ENCODE measurements at places on chromosomes 16 and 17. TPM values are rescaled to one million over a fixed set of nuclear protein-coding genes. Genes with fewer than 3 reads are reported as not detected.
A peak's percentile ranks its signal among the peaks of the same experiment; 100 is the strongest.

DNA sequence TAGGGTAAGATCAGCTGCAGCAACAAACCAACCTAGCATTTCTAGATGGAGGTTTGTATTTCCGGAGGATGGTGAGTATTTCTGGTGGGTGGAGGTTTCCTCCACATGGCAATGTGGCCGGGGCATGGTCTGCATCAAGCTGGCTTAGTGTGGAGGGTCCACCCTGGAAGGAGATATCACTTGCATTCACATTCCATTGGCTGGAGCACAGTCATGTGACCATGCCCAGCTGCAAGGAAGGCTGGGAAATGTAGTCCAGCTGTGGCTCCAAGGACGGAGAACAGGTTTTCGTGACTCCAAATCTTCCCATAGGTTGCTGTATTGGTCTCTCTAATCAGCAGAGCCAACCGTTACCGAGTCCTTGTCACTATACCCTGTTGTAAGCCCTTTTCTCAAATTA is 68.7 kb downstream of the RAI1 start:
- peak; percentile 42 for DNase-seq

DNA sequence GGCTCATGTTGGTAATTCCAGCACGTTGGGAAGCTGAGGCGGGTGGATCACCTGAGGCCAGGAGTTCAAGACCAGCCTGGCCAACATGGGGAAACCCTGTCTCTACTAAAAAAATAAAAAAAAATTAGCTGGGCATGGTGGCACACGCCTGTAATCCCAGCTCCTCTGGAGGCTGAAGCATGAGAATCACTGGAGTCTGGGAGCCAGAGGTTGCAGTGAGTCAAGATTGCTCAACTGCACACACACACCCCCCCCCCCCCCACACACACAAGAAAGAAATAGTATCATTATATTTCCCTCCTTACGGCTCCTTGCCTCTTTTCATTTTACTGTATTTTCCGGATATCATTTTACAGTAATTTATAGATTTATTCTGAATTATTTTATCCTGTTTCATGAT is 963.1 kb upstream of the GOT2 start:
- no peak for DNase-seq

- DNase-seq: no peak
These were observed 410.6 kb downstream of the UTP18 start for GRCh38 chr17:51670899-51671298.

DNA sequence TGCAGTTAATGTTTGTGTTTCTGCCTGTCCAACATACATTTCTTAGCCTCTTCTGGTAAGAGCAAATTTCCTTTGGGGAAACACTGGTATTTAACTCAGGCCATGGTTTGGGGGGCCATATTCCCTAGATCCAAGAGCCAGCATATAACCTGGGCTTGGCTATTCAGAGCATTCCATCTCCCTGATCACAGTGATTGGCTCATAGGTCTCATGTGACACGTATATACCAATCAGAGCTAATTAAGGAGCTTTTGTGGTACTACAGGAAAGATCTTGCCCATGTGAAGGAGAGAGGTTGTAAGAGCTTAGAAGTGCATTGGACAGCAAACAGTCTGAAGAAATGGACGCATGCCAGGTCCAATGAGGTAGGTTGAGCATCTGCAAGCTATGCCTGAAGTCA is 33.4 kb upstream of the GPR139 start:
- no peak for DNase-seq

DNA sequence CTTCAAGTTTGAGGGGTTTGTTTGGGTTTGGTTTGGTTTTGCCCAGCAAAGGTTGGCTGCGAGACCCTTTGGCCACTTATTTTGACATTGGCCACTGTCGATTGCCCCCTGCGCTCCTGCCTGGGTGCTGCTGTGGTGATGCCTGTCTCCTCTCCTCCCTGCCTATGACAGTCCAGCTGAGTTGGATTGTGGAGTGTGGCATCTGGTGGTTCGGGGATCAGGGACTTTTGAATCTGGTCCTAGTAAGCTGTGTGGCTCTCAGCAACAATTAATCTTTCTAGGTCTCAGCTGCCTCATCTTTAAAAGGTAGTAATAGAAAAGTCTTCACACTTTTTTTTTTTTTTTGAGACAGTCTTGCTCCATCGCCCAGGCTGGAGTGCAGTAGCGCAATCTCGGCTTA is 27.1 kb downstream of the CDK5RAP3 start:
- no peak for DNase-seq

The EPOP gene
- total RNA-seq: 12.6 TPM

The RHBDL1 gene
- total RNA-seq: 1.7 TPM

DNA sequence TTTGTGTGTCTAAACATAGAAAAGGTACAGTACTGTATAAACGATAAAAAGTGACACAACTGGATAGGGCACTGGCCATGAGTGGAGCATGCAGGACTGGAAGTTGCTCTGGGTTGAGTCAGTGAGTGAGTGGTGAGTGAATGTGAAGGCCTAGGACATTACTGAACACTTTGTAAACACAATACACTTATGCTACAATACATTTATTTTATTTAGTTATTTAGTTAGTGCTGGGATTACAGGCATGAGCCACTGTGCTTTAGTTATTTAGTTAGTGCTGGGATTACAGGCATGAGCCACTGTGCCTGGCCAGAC is 4.6 kb downstream of the CFAP20 start:
- peak; percentile 71 for DNase-seq

GRCh38 chr16:89727406-89728120 is 6.2 kb downstream of the ZNF276 start:
- no peak for DNase-seq

DNA sequence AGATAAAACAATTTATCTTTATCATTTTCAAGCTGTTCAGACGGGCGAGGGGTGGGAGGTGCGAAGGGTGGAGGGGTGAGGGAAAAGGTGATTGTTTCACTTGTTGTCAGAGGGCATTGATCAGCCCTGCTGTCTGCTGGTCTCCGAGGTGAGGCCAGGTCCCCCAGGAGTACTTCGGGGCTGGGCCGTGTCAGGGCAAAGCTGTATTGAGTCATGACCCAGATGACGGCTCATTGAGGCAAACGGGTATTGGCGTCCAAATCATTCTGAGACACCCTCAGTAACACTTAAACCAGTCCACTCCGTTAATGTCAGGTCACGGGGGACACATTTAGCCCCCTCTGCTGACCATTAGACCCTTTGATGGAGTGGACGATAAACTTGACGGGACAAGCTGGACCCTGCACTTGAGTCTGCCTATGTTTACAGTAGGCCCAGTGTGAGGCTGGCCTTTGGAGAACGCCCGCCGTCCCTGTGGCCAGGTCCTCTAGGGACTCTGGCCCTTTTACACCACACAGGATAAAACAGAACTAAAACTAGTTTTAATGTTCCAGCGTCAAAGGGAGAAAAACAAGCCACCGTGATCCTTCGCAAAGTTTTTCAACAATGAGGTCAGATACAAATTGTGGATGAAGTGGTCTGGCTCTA is 502.2 kb upstream of the ZFHX3 start:
- no peak for DNase-seq

GRCh38 chr16:72786606-72787005 is 261.3 kb downstream of the ZFHX3 start:
- DNase-seq: no peak

GRCh38 chr16:63067141-63067540 is 1030.9 kb upstream of the CDH8 start:
- no peak for DNase-seq

The SLC38A7 gene
- 4.0 TPM for total RNA-seq

The NACA2 gene
- total RNA-seq: not detected

- peak; percentile 49 for DNase-seq
These were observed at the start of gene TRPV2 for GRCh38 chr17:16415031-16415924. Gene TRPV2 (plus strand): TSS chr17:16415571. CDS start chr17:16417669, 2,098 bp downstream.

- DNase-seq: peak; percentile 76
These were observed 58.8 kb downstream of the SMG6 start for GRCh38 chr17:2244545-2245525.

- DNase-seq: no peak
These were observed 36.2 kb upstream of the CLEC3A start for GRCh38 chr16:77986011-77986740.

DNA sequence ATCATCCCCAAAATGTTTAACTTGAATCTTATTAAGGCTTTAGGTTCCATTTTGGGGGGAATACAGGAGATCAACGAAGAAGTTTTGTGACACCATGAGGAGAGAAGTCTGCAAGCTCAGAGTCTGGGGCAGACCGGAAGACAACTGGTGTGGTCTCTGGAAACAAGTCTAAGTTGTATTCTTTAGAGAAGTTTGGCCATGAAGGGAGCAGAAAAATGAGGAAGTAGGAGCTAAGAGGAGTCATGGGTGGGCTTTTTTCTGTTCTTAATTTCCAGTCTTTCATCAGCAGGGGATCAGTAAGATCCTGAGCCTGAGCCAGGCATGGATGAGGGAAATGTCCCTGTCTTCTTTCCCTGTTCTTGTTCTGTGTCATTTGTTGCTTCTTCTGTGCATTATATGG is 35.8 kb upstream of the NF1 start:
- no peak for DNase-seq

DNA sequence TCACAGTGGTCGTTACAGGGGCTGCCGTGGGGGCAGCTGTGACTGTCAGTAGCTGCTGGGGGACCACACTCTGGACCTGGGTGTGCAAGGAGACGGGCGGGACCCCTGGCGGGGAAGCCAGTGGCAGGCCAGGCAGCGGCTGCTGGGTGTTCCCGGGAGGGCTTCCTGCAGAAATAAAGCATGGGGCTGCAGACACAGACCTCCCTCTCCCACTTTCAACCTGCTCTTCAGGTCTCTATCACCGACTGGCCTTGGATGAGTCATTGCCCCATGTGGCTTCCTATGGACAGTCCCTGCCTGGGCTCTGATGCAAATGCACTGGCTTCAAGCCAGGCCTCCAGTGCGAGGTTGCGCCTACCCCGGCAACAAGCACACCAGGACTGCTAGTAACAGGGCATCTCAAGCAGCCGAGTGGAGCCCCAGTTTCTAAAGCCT is 17.2 kb downstream of the SREBF1 start:
- peak; percentile 97 for DNase-seq

- no peak for DNase-seq
These were observed 5.4 kb downstream of the CNOT1 start for GRCh38 chr16:58624209-58624608.

DNA sequence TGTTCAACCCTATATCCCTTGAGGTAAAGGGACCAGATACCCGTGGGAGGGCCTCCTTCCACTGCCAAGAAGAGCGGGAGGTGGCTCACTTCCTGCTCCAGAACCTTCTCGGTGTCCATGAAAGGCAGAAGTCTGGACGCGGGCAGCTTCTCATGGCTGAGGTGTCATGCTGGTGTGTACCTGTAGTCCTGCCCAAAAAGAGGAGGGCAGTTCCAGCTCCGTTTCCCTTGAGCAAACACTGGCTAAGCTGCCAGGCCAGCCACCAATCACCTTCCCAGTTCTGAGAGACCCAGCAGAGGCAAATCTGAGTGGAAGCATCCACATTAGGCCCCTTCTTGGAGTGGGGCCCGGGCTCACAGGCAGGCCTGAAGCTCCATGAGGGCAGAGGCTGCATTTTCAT is 5.6 kb downstream of the TMEM11 start:
- DNase-seq: no peak

- DNase-seq: no peak
These were observed 13.9 kb downstream of the OTOP3 start for GRCh38 chr17:74949455-74950115.

The CLEC18C gene
- 0.12 TPM for total RNA-seq

- no peak for DNase-seq
These were observed 1.3 kb upstream of the ALKBH5 start for GRCh38 chr17:18182110-18182977.

- DNase-seq: no peak
These were observed 75.2 kb downstream of the COX10 start for GRCh38 chr17:14144508-14144907.

- DNase-seq: no peak
These were observed 353.9 kb downstream of the CPPED1 start for GRCh38 chr16:12449795-12450194.

The KRT35 gene
- total RNA-seq: not detected

The ARL5C gene
- 0.58 TPM for total RNA-seq

The CD300LF gene
- total RNA-seq: not detected

DNA sequence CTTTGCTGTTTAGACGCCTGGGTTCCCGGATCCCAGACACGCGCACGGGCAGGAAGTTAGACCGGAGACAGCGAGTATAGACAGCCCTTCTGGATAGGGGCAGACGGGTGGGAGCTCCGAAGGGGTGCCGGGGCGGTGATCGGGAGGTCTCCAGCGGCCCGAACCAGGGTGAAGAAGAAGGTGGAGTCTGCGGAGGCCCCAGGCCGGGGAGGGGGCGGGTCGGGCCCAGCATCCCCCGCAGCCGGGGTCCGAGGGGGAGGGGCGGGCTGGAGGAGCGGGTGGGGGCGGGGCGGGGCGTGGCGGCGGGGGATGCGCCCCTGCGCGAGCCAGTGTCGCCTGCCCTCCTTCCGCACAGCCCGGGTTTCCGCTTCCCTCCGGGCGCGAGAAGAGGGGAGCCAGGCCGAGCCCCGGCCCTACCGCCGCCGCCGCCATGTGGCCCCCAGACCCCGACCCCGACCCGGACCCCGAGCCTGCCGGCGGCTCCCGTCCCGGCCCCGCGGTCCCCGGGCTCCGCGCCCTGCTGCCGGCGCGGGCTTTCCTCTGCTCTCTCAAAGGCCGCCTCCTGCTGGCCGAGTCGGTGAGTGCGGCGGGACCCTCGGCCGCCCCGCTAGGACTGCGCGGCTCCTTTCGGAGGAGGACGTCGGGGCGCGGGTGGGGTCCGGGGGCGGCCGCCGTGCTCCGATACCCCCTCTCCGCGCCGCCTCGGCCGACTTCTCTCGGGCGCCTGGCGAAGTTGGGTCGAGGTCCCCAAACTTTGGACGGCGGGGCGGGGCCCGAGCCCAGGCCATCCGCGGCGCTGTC is at the start of gene CMTM3:
Gene CMTM3, plus strand, starts transcription at position 329 of the 801 bp plus-strand sequence. Its CDS starts 102 bp downstream, at position 431.
- peak; percentile 40 for DNase-seq

The ITGAX gene
- total RNA-seq: not detected

The EMC8 gene
- 46.1 TPM for total RNA-seq

DNA sequence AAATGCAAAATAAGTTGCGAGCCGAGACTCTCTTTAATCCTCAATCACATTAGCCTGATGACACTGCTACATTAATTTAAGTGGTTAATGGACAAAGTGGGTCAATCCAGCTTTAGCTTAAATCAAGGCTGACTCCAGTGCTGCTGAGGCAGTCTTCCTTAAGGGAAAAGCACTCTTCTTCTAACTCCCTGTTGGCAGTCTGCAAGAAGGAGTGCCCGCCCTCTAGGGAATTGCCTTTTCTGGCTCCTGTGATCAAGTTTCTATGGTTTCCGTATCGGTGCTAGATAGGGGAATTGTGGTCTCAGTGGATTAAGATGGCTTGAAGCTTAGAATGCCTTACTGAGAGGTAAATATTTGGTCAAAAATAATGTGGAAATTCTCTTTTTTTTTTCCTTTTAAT is 41.0 kb downstream of the HS3ST3B1 start:
- no peak for DNase-seq

DNA sequence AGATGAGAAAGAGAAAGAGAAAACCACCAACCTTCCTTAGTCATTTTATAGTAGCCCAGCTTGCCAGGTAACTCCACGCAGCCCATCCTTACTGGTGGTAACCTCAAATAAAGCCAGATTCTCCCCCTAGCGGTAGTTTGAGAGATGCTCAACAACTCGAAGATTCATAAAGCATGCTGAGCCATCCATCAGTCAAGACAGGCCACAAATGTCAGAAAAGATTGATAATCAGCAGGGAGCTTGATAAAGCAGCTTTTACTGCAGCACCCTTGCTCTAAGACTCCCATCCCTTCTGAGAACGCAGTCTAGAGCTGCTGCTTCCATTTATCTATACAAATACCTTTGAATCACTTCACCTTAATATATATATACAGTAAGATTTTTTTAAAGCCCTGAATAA is 451.5 kb upstream of the HSBP1 start:
- peak; percentile 58 for DNase-seq
